ENCODE measurements at places on chromosomes 5 and 9.

DNA sequence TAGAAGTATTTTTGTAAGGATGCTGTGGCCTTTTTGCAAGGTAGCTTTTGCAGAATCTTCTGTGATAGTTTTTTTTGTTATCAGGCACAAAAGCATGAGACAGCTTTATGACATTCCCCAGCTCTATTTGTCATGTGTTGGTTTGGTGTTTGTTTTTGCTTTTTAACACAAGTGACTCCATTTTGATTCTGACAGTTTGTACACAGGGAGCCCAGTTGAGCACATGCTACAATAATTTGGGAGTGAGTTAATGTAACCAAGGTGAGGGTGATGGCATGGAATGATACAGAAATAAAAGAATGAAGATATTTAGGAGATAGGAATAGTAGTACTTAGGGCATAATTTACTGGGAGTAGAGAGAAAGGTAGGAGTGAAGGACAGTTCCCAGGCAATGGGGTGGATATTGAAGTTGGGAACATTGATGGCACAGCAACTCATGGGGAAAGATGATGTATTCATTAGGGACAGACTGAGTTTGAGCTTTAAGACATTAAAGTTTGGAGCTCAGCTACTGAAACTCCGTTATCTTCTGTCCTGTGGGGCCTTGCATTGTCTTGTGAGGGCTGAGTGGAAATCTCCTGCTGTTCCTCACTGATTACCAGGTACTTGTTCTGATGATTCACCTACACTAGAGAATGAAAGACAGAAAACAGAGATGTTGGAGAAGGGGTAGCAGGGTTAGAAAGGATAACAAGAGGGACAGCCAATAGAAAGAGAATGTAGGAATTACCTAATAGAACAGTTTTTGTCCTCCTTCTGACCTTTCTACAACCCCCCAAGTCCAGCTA is 88.3 kb upstream of the CCDC112 start:
- DNase-seq: no peak

GRCh38 chr5:62718324-62718723 is 139.7 kb downstream of the LRRC70 start:
- no peak for DNase-seq

DNA sequence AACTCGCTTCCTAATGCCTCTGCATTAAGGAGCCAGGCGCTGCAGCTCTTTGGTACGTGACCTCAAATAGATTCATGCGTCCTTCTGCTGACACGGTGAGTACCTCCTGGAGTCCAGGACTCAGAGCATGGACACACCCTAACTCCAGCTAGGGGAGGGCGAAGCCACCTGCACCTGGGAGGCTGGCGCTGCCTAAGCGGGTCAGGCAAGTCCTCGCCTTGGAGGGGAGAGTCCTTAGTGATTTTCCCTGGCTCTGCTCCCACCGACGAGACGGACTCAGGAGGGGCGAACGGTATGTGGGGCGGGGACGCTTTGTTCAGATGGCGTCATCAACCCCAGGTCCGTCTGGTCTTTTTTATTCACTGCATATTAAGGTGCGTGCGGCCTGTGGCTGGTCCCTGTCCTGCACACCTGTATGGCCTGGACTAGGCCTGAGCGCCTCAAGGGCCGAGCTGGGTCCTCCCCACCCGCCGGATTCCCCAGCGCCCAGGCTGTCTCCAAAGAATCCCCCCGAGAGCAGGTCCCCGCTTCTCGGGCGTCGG is 50.3 kb downstream of the NSUN2 start:
- no peak for DNase-seq

- no peak for DNase-seq
These were observed 16.6 kb upstream of the S1PR3 start for GRCh38 chr9:88974641-88975040.

DNA sequence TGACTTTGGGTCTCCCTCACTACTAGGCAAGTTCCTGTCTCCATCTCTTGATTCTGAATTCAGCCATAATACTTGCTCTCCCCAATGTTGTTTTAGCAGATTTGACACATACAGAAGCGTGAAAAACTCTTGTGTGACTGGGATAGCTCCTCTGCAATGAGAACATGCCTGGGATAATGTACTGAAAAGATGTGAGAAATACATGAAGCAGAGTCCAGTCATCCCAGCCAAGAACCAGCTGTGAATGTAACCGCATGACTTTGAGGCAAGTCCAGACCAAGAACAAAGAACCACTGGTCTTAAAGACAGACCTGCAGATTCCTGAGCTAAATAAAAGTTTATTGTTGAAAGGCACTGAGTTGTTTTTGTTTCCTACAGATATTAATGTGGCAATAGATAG is 135.0 kb downstream of the NMUR2 start:
- DNase-seq: no peak

DNA sequence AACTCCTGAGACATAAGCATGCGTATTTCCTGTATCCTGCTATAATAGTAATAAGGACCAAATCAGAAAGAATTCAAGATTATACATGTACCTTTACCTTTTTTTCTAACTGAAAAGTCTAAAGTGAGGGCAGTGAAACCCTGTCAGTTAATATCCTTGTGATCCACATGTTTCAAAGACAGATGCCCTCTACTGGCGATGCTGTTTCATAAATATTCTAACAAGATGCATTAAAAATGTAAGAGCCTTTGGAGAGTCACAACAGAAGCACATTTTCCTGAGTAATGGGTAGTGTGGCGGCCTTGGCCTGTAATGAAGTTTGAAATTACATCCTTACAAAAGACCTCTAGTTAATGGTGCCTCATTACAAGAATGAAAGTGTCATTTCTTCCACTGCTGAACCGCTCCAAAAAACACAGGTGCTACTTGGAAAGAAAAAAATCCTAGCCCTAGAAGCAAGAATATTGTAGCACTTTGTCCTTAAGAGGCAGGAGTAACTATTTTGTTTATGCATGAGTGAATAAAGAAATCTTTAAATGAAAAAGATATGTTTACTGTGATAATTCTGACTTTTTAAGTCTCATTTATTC is 232.6 kb downstream of the EPB41L4A start:
- DNase-seq: peak; percentile 56

DNA sequence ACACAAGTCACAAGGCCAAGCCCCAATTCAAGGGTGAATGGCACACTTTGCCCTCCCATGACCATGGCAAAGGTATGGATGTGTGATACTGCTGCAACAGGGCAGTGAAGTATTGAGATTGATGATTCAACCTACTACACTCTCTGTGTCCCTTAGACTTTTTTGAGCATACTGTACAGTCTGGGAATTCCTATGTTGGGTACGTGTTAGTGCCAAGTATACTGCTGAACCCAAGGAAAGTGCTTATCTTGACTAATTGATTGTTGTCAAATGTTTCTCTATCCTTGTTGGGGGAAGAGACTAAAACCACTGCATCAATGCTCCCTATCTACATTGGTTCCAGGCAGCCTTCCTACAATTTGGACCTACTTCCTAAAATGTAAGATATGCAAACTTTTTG is 93.7 kb downstream of the NDFIP1 start:
- DNase-seq: peak; percentile 79

GRCh38 chr5:11588803-11589202 is 315.4 kb downstream of the CTNND2 start:
- DNase-seq: no peak

DNA sequence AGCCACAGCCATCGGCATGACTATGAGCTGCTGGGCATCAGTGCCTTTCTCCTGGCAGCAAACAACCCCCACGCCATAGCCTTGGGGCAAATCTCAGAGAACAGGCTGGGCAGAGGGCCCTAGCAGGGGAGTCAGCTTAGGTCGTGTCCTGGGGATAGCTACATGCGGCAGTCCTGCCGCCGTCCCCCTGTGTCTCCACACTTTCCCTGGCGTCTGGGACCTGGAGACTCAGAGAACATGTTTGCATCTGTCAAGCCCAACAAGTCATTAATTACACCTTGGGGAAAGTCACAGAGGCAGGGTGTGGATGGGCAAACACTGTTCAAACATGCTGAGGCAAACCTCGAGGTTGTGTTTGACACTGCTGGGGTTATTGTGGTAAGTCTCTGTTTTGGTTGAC is 123.6 kb downstream of the C5orf15 start:
- peak; percentile 27 for DNase-seq

DNA sequence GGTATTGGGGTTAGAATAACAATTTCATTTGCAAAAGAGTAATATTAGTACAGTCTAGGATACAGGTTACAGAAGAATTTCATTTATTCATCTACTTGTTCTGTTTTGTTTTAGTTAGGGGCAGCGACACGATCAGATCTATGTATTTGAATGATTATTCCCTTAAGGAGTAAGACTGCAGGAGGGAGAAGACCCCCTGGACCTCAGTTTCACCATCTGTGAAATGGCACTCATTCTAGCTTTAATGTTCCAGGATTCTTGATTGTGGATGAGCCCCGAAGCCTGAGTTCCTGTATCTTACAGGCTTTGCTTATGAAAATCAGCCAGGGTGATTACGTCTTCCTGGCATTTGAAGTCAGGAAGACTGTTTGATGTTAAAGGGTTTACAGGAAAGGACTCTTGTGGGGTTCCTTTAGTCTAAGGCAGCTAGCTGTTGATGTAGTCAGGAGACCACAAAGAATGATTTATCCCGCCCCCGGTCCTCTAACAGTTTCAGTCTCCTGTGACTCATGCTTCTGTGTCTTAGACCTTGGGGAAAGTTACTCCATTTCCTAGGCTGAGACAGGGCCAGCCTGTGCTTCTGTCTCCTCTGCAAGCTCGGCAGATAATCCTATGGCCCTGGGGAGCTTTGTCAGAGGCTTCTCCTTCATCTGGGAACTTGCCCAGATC is 11.5 kb downstream of the SMIM3 start:
- peak; percentile 100 for DNase-seq

DNA sequence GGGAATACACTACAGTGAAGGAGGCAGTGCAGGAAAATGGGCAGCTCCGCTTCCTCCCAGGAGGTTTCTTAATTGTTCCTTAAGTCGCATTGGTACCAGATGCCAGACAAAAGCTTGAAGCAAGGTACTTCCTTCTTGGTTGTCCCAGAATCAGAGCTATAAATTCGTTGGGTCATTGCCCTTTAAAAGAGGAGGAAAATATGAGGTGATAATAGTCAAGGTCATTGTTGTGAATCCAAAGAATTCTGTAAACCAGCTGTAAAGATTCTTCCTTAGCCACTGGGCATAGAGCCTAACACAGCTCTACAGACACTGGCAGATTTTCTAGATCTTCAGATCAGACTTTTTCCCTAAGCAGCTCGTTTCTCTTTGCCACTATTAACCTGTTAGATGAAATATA is 444.1 kb upstream of the TLE4 start:
- DNase-seq: peak; percentile 58

GRCh38 chr9:39587844-39588499 is 232.5 kb downstream of the SPATA31A1 start:
- DNase-seq: peak; percentile 5

DNA sequence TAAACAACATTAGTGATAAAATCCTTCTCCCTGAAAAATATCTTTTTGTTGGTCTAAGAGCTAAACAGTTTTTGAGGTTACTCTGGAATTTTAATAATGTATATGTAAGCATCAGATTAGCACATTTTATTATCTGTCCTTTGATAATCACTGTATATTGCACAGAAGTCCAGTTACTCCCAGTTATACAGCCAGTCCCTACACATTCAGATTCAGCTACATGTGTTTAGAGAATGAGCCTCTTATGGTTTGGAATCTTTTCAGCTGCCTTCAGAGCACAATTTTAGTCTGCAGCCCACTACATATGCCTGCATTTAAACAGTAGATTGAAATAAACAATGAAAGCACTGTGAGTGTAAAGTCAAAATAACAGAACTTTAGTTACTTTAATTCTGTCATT is 438.2 kb downstream of the ARHGEF28 start:
- DNase-seq: peak; percentile 14

DNA sequence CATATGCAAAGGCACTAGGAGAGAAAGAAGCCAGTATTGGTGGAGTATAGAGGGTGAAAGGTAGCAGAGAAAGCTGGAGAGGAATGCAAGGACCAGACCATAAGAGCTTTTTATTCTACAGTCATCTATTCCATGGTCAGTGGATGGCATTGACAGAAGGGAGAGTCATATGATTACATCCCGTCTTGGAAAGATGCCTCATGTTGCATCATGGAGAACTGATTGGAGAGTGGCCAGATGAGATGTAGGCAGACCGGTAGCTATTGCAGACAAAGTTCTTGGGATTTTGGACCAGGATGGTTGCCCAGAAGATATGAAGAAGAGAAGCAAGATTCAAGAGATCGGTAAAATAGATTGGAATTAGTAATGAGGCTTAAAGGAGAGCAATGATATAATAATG is 260.7 kb downstream of the CHSY3 start:
- peak; percentile 5 for DNase-seq

DNA sequence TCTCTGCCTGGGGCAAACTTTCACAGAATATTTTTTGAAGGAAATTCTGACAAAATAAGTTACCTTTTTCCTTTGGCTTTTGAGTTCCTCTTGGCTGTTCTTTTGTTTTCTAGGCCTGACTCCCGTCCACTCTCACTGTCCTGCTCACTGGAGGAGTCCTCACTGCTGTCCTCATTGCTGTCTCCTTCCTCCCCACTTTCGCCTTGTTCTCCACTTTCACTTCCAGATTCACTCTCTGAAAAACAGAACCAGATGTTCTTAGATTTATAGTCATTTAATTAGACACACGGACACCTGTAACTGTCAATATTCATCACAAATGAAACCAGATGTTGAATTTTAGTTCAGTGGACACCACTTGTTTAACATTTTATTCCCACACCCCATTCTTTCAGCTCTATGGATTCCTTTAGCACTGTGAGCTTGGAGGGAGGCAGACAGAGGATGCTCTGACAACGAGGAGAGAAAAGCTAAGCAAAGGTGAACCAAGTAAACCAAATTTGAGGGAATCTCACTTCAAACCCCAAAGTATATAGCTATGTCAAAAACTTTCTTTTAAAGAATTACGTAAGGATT is 180.7 kb downstream of the AP3B1 start:
- no peak for DNase-seq

DNA sequence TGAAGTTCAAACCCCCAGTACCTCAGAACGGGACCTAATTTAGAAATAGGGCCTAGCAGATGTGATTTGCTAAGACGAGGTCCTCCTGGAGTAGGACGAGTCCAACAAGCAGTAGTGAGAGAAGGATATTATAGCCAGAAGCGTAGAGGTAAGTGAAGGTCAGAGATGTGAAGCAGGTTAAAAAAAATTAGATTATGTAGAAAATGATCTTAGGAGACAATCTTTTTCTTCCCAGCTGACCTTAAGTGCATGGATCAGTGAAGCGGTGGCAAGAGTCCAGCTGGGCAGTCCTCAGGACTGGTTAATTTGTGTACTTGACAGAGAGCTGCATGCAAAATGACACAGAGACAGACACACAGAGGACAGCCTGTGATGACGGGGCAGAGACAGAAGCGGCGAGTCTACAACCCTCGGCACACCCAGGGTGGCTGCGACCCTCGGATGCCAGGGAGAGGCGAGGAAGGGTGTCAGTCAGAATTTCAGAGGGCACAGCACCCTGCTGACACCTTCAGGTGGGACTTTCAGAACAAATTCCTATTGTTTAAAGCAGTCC is 131.4 kb upstream of the IRX4 start:
- no peak for DNase-seq

GRCh38 chr5:153425914-153426313 is 64.6 kb upstream of the GRIA1 start:
- DNase-seq: no peak

DNA sequence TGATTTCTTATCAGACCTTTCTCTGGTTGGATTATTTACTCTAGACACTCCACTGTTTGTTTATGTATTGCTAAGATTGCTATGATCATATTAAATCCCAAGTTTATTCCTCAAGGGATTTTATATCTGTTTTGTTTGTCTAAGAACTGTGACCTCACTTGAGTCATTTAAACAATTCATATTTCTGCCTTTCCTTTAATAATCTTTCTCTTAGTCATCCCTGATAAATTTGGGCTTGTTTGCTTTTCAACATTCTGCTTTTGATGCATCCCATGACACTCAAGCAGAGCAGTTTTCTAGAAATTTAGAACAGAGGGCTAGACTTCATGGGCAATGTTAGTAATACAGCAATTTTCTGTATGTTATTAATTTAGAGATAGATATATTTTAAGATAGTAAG is 231.6 kb upstream of the TNC start:
- peak; percentile 39 for DNase-seq
